Occipital lobe (tissue), 3 donors: ENCODE measurements at places on chromosomes 13 and 19.
A peak's percentile ranks its signal among the peaks of the same experiment; 100 is the strongest.

GRCh38 chr13:42696191-42696590 is 85.2 kb upstream of the FAM216B start:
- no peak for DNase-seq

DNA sequence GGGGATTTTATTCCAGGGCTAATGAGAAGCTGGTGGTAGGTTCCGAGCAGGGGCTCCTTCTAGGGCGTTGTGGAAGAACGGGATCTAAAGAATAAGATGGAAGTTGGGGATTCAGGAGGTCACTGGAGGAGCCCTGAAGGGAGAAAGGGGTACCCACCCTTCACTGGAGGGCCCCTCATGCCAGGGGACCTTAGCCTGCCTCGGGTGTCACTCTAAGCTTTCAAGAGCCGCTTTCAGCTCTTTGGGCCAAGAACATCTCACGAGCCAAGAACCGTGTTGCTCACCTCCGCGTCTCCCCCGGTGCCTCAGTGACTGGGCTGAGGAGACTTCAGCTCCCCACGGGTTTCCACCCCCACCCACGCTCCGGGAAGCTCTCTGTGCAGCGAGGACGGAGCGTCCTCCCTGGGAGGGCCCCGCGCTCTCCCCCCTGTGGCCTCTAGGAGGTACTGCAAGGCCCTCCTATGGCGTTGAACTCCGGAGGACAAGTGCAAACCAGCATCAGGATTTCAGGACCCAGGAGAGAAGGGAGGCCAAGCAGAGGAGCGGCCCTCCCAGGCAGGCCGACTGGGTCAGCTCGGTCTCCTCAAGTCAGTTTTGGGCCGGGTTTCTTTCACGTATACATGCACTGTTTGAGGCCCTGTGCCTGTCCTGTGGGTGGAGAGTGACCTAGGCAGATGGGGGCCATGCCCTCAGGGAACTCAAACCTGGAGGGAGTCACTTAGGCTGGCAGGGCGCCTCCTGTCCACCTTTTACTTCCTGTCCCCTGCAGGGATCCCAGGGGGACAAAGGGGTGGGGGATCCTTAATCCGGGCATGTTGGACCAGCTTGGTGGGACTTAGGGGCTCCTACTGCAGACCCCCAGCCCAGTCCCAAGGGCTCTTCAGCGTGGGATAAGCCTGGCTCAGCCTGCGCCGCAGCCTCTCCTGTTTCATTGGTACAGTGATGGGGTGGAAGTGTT is 5.1 kb upstream of the KRTDAP start:
- DNase-seq, result peak; percentile 51

DNA sequence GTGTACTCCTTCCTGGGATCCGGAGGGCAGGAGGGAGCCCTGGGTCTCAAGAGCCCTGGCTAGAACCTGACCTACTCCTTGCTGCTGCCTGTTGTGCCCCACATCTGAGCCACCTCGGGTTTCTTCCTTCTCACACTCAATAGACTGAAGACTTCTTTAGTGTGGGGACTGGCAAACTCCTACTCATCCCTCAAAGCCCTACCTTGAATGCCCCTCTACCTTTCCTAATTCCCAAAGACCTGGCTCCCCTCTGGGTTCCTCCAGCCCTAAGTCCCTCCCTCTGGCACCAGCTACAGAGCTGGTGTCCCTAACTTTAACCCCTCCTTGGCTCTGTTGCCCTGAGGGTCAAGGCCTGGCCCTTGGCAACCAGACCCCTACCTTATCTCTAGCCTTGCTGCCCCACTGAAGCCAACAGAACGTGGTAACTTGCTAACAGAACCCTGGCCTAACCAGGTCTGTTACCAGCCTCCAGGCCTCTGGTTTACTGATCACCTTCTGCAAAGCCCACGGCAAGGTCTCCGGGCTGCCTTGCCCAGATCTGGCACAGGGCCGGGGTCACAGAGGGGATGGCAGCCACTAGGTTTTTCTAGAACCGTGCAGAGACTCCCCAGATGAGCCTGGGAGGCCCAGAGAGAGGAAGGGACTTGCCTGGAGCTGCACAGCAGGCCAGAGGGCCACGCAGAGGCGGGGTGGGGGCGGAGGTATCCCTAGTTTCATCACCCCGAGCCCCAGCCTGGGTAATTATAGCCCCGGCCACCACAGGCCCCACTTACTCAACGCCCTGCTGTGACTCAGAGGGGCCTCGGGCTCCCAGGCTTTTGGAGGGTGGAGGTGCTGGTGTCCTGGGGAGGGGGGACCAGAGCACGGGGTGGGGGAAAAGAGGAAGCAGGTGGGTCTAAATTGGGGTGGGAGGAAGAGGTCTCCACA is 15.3 kb downstream of the ZBTB7A start:
- DNase-seq, result no peak

DNA sequence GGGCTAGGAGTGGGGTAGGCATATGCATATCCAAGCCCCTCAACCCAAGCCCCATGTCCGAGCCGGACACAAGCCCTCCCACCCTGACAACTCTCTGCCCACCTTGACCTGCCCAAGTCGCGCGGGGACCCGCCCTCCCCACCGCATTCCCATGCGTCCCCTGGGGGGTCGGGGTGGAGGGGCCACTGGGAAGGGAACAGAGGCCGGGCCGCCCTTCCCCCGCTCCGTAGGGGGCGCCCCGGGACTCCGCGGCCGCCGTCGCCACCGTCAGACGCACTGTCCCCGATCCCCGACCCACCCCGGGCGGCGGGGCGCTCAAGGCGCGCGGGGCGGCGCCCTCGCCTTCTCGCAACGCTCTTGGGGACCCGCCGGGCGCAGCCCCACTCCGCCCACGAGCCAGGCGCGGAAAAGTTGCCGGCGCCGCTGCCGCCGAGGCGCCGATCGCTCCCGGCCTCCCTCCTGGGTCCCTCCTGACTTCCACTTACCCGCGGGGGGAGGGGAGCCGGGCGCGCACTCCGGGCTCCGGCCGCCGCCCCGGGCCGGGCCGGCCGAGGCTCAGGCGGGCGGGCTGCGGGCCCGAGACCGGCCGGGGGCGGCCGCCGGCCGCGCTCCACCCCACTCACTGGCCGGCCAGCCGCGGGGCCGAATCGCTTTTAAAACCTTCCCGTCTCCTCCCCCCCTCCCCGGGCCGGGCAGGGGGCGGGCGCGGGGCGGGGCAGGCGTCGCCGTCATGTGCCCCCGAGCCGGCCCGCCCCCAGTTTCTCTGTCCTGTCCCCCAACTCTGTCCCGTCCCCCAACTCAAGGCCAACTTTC is 34.4 kb upstream of the NANOS3 start:
- no peak for DNase-seq

GRCh38 chr19:55676383-55676782 is 1.4 kb downstream of the EPN1 start:
- no peak for DNase-seq

GRCh38 chr19:6744381-6745301 is 5.2 kb downstream of the TRIP10 start:
- peak; percentile 47 for DNase-seq

DNA sequence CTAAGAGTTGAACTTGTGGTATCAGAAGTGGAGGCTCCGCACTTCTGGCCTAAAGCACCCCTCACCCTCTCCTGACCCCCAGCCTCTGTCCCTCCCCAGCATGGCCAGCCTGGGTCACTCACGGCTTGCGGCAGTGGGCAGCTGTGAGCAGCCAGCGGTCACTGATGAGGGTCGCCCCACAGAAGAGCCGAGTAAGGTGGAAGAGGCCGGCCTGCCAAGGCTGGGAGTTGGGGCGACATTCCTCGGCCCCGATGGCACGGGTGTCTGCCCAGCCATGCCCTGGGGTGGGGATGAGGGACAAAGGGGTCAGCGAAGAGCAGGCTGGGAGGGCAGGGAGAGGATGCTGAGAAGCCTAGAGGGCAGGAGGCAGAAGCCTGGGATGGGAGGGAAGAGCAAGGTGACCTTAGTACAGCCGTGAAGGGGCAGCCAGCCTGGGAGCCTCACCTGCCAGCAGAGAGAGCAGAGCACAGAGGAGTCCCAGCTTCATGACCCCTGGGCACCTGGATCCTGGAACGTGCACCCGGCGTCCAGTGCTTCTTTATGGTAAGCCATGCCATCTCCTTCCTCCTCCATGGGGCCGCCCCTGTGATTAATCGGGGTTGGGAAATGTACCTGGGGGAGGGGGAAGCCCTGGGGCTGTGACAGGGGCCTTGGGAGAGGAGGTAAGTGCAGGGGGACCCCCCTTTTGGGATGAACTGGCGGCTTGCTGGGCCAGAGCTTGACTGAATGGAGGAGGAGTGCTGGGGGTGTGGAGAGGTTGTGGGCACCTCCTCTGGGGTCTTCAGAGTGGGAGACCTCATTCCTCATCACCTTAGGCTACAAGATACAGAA is 7.9 kb upstream of the KLK8 start:
- no peak for DNase-seq

DNA sequence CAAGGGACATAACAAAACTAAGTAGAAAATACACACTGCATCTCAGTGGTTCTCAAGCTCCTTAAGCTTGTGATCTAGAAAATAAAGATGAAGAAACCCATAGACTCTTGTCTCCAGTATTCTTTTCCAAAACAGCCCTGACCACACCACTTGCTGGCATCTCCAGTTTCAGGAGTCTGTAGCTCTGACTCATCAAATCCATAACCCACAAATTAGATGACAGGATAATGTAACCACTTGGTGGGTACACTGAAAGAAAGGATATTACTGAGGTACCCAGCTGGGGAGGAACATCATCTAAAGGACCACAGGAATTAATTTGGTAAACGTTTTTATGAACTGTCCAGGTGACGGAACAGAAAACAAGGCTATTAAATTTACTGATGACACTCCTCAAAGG is 214.7 kb downstream of the VWA8 start:
- DNase-seq, result no peak

- no peak for DNase-seq
These were observed 674.1 kb downstream of the SLITRK5 start for GRCh38 chr13:88345171-88345847.

DNA sequence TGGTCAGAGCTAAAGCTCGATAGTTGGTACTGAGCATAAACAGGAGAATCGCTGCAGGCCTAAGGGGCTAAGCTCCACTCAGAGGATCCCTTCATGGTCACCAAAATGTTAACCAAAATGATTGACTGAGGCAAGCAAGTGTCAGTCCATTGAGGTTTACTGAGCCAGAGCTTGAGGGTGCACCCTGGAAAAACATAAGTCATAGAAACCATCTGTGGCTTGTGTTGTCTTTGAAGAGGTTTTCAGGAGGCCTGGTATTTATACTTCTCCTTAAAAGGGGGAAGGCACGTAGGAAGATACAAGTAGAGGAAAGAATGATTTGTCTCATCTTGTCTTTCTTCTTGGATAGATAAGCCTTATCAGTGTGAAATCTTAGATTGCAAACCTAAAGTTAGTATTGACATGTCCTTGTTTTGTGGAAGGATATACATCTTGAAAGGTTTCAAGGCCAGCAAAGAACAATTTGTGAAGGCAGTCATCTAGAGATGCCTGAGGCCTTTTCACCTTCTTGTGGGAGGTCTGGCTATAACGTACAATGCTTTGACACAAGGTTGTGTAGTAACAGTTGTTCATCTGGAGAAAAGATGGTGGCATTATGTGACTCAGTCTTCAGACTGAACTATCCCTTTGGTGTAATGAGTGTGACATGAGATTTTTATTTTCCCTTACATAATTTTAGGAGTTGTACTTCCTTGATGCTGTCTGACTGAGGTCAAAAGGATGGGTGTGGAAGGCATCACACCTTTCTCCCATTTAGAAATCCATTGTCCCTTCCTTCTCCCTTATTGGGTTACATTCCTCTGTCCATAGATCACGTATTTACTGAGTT is 14.7 kb upstream of the CEACAM6 start:
- no peak for DNase-seq

GRCh38 chr19:18894254-18895037 is 1.5 kb downstream of the CERS1 start:
- DNase-seq, result peak; percentile 90

- no peak for DNase-seq
These were observed 457.3 kb upstream of the MIR17HG start for GRCh38 chr13:90889906-90890834.

DNA sequence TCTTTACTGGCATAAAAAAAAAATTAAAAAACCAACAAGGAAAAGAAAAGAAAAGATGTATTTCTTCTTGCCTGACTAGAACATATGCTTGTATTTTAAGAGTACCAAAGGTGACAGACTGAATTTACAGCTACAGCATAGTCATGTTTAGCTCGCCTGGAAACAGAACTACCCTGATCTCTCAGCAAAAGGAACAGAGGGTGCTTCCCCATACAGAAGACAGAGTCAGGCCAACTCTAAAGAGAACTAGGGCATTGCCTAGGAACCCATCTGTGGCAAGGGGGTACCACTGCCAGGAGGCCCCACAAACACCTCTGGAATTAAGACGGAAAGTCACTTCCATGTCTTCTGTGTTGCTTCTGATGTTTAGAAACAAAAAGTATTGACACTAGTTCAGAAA is 252.1 kb upstream of the STARD13 start:
- DNase-seq, result no peak

DNA sequence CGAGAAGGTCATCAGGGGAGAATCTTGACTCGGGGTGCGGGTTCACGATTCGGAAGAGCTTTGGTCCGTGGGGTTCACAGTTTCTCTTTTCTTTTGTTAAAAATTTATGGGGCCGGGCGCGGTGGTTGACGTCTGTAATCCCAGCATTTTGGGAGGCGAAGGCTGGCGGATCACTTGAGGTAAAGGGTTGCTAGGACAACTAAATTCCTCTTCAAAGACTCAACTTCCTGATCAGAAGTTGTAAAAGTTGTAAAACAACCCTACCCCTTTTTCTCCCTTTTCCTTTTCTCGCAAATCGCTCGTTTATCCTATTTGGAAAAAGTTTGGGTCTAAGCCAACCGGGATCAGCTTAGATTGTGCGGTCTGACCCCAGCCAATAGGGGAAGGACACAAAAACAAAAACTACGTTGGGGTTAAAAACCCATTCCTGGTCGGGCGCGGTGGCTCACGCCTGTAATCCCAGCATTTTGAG is 673 bp downstream of the ZNF486 start:
- DNase-seq, result no peak

DNA sequence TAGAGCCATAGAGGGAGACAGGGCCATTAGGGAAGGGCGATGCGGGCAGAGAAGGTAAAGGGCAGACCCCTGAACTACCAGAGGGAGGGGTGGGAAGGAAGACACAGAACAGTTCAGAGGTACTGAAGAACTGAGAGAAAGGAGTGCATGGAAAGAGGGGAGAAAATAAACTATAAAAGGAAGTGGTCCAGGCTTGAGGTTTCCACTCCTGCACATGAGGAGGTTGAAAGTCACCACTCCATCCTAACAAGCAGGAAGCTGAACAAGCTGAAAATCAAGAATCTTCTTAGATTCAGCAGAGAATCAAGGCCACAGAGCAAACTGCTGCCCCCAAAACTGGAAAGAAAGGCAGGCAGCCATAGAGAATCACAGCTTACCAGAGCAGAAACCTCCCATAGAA is 45.1 kb downstream of the MIPEP start:
- no peak for DNase-seq

GRCh38 chr13:74758188-74758587 is 624.0 kb upstream of the KLF12 start:
- DNase-seq, result no peak

- DNase-seq, result no peak
These were observed 104.6 kb downstream of the COL4A2 start for GRCh38 chr13:110411688-110412059.

DNA sequence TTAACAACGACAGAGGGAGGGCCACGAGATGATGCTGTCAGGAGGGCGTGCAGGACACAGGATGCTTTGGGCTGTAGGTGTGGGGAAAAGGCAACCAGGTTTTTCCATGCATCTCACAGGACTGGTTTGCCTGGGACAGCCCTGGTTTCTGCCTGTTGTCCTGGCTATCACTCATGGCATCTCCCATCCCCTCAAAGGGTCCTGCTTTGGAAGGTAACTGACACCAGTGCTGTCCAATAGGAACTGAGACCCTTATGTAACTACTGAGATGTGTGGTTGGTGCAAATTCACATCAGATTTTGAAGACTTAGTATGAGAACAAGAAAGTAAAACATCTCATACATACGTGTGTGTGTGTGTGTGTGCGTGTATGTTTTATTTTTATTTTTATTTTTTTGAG is 144.2 kb downstream of the URI1 start:
- no peak for DNase-seq
